Jurkat, Clone E6-1 (cell line): ENCODE measurements at places on chromosomes 3 and 15.
A peak's percentile ranks its signal among the peaks of the same experiment; 100 is the strongest.

GRCh38 chr3:126540951-126541627 lies 17.1 kb downstream of the CHST13 start:
- DNase-seq, result no peak

- no peak for DNase-seq
These were observed 26.6 kb upstream of the MGA start for GRCh38 chr15:41633609-41634008.

- no peak for DNase-seq
These were observed 113.2 kb downstream of the SOX2 start for GRCh38 chr3:181824961-181825360.

GRCh38 chr3:22585911-22586310 lies 617.2 kb upstream of the UBE2E2 start:
- no peak for DNase-seq

DNA sequence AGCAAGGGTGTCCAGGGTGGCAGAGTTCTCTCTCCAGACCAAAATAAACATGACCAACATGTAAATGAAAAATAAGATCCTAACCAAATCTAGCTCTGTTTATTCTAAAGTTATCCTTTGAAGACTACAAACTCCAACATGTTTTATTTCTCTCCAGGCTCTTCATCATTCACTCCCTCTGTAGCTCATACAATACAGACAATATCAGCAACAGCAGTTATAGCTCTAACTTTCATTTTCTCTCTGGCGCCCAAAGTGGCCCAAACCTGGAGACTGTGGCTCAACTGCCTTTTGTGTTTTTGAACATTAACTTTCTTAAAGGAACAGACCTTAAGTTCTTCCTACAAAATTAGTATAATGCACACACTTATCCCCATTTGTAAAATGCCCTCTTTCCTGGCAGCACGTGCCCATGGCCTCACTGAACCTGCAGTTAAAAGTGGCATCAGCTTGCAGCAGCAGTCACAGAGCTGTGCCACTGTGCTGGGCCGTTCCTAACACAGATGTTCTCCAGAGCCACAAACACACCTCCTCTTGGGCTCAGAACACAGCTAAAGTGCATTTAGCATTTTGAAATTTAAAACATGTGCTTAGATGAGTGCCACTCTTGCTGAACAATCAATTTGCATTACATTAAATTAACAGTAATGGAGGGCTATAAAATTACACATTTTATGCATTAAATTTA lies 91.9 kb downstream of the RORA start:
- no peak for DNase-seq

DNA sequence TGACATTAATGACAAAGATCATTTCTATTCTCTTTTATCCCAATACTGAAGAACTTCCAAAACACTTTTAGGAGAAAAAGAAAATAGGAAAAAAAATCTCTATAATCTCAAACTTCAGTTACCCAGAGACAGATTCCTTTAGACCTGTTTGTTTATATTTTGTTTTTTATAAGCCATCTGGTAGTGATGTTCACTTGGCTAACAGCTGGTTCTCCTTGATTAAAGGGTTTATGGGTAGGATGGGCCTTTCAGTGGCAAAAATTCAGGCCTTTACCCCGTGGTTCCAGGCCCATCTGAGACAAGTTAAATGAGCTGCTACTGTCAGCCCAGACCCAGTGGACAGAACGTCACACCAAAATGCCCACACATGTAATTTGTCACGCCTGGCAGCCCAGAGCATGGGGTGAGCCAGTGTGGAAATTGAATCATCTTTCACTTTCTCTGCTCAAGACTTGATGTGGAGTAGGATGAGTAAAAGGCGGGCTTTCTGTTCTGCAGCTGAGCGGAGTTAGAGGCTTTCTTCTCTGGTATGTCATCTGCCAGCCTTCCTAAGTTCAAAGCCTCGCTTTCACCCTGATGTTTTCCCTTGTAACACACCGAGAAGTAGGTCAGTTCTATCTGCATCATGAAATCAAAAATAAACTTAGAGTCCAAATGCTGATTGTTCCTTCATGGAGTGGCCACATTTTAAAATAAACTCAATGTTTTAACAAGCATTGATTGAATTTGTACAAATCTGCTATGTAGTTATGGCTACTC lies 62.5 kb upstream of the SKOR1 start:
- DNase-seq, result peak; percentile 83

- peak; percentile 91 for DNase-seq
These were observed 28.2 kb upstream of the RSL24D1 start for GRCh38 chr15:55224892-55225291.

DNA sequence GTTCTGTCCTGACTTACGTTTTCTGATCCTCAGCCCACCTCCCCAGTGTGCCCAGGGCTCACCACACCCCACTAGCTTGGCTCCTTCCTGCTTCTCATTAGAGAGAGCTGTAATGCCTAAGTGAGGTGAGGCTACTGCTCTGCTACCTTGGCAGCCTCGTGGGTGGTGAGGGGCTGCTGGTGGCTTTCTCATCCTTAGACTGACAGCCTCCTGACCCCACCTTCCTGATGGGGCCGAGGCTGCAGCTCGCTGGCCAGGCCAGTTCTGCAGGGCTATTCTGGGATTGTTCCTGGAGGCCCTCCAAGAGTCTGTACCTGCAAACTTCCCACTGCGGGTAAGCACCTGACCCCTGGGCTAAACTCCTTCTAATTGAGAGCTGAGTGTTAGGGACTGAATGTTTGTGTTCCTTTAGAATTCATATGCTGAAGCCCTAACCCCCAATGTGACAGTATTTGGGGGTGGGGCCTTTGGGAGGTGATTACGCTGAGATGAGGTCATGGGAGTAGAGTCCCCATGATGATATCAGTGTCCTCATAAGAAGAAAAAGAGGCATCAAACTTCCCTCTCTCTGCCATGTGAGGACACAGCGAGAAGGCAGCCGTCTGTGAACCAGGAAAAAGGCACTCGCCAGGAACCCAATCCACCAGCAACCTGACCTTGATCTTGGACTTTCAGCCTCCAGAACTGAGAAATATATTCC lies 38.1 kb upstream of the IQSEC1 start:
- DNase-seq, result no peak

DNA sequence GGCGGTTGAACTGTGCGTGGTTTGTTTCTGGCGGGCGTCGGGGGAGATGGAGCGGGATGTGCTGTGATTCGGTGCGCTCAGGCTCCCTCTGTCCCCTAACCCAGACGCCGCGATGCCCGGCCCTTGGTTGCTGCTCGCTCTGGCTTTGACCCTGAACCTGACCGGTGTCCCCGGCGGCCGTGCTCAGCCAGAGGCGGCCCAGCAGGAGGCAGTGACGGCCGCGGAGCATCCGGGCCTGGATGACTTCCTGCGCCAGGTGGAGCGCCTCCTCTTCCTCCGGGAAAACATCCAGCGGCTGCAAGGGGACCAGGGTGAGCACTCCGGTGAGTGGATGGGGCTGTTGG lies 1.2 kb downstream of the TRH start:
- no peak for DNase-seq

DNA sequence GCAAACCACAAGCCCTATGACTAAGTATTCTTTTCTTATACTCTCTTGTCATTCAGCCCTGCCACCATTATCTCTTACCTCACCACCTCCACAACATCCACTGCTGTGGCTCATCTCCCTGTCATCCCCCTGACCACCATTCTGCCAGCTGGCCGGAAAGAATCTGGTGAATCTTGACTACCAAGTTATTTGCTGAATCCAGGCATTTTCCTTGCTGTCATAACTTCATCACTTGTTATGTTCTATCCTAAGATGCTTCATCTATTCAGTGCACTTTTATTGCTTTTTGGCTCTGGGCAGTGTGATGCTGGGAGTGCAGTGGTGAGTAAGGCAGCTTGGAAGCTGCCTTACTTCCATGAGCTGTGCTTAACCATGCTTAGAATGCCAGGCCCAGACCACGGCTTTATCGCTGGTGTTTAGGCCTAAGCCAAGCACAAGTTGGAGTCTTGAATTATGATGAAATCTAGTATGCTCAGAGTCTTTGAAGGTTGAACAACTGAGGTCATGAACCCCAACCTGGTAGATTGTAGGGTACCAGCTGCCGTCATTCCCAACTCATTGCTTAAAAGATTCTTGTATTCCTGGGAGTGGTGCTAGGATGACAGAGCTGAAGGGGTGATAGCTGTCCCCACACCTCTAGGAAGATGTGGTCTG lies 27.0 kb upstream of the APH1B start:
- no peak for DNase-seq

- no peak for DNase-seq
These were observed 230.7 kb downstream of the ATP8B4 start for GRCh38 chr15:49888323-49888693.

- no peak for DNase-seq
These were observed 241.4 kb downstream of the EDEM1 start for GRCh38 chr3:5428607-5429516.

DNA sequence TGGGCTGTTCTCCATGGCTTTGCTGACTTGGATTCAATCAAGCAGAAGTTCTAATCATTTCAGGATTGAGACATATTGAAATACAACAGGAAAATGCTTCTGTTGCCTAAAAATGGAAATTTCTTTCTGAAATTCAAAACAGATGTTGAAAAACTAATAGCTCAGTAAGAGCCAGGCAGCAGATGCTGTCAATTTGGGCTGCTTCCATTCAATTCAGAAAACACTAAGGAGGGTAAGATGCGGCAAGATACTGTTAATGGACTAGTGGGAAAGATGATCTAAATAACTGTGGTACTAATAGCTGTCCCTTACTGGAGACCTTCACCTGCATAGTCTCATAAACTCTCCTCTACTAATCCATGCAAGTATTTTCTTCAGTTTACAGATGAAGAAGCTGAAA lies 53.5 kb downstream of the DGKG start:
- no peak for DNase-seq

GRCh38 chr15:25838191-25838870 lies 24.8 kb downstream of the ATP10A start:
- DNase-seq, result no peak

DNA sequence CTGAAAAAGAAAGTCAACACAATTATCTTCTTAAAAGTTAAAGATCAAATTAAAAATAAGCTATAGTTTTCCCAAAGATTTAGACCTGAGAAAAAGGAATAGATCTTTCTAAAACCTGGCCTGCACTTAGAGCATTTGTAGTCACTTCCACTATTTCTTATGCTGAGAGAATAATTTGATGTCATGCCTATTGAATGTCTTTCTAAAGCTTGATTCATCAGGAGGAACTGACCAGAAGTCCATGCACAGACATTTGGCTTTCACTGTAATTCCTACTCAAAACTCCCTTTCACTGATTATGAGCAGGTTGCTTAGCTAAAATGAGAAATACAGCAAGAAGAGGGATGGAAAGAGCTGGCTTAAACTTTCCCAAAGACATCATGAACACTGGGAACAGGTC lies 4.3 kb downstream of the GREM1 start:
- DNase-seq, result no peak

GRCh38 chr3:191882289-191882688 lies 421.3 kb downstream of the PYDC2 start:
- no peak for DNase-seq

- DNase-seq, result no peak
These were observed 157.5 kb downstream of the MEGF11 start for GRCh38 chr15:66095871-66096687.
